Skin of body (tissue), 3 donors: ENCODE measurements at places on chromosomes 1 and 21. TPM values are rescaled to one million over a fixed set of nuclear protein-coding genes. Genes with fewer than 3 reads are reported as not detected.

TRAF3IP3 gene
- total RNA-seq = 2.1 TPM

GRCh38 chr1:60423146-60423780 lies 349.7 kb upstream of the C1orf87 start:
- DNase-seq = no peak

DNA sequence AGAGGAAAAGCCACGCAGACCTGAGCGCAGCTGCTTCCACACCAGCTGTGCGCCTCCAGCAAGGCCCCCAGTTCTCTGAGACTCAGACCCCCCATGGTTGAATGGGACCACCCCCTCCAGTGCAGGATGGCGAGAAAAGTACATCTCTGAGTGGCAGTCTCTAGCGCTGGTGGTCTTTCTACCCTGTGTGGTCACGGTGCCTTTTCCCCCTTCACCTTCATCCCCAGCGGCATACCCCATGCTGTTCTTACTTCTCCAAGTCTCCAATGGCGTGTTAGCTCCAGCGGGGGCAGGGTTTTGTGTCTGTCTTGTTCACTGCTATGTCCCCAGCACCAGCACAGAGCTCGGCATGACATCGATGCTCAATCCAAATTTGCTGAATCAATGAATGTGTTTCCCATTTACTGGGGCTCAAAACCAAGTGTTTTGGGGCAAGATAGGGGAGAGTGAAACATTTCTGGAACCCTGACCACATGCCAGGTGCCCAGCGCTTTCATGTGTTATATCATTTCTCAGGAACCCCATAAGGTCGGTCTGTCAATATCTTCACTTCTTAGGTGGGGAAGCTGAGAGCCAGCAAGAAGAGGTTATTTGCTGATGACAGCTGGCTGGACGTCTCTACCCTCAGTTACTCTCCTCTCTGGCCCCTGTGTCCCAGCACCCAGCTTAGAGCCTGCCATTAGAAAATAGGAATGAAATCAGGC lies 959 bp upstream of the SDC3 start:
- no peak for DNase-seq

DNA sequence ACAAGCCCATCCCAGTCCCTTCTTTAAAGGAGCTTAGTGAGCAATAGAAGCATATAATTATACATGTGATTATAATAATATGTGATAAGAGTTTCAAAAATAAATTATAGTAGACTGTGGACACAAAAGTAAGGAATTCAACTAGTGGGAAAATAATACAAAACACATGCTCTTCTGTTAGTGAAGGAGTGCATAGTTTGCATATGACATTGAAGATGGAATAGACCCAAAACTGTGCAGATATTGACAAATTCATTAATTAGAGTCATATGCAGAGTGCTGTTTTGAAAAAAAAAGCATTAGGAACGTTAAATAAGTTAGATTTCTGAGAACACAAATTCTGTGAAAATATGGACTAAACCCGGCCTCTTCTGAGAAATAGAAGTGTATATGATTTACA lies 278.8 kb downstream of the ASTN1 start:
- DNase-seq = peak; percentile 94

GSTM5 gene
- total RNA-seq = 12.3 TPM

SLAMF6 gene
- 0.39 TPM for total RNA-seq

SHE gene
- total RNA-seq = 5.4 TPM

- DNase-seq = no peak
Measured at GRCh38 chr1:48107516-48107915, 110.3 kb upstream of the TRABD2B start.

GRCh38 chr1:208272713-208273112 lies 28.5 kb upstream of the PLXNA2 start:
- DNase-seq = no peak

- DNase-seq = no peak
Measured at GRCh38 chr1:36377791-36378492, 7.8 kb downstream of the STK40 start.

DNA sequence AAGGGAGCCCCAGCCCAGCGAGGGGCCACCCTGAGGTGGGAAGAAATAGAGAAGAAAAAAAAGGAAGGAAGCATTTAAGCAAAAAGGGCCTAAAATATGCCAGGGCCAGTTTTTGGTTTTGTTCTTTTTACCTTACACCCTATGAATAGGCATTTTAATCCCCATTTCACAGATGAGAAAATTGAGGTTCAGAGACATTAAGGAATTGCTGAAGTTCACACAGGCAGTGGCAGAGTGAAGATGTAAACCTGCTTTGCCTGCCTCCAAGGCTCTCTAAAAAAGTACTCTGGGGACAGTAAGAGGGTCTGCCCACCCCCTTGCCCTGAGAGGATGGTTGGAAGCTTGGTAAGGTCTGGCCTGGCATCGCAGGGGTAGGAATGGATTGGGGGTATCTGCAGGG lies 19.8 kb downstream of the RAP1GAP start:
- no peak for DNase-seq

DNA sequence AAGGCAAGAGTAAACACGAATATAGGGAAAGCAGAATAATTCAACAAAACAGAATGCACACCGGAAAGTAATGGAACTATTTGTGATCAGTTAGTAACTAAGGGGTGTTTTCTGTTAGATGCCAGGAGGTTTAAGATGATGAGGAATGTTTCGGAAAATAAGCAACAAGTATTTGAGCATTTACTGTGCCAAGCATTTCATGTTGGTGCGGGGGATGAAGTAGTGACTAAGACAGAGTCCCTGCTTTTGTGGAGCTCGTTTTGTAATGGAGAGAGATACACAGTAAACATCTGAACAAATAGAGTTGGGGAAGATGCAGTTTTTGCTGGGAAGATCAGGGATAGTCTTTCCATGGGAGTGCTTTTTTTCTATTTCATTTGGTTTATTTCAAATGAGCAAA lies 78.7 kb downstream of the DYRK1A start:
- DNase-seq = no peak

DNA sequence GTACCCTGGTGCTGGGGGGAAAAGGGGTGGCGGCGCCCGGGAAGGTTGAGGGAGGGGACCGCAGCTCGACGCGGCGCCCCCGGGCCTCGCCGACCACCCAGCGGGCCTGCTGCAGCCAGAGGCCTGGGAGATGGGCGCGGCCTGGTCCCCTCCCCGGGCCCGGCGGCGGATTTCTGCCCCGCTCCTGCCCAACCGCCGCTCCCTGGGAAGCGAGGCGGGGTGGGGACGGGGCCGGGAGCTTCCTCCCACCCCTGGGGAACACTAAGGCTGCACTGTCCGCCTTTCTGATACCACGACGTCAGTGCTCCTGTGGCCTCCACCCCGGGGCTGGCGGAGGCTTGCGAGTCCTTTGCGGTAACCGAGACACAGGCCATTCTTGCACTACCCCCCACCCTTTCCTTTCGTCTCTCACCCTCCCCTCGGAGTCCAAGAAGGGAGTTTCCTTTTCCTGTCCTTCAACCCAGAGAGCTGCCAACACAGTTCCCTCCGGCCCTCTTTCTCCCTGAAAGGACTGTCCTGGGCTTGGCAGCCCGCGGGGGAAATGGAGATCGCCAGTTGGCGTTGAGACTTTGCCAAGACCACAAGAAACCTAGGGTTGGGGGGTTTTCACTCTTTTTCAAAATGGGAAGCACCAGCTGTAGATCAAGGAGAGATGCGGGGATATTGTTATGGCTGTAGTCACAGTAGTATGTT lies 742 bp downstream of the SH3GLB1 start:
- peak; percentile 56 for DNase-seq

FLG gene
- total RNA-seq = 171 TPM

- peak; percentile 45 for DNase-seq
Measured at GRCh38 chr1:2192031-2192995, 2.3 kb downstream of the FAAP20 start.

DNA sequence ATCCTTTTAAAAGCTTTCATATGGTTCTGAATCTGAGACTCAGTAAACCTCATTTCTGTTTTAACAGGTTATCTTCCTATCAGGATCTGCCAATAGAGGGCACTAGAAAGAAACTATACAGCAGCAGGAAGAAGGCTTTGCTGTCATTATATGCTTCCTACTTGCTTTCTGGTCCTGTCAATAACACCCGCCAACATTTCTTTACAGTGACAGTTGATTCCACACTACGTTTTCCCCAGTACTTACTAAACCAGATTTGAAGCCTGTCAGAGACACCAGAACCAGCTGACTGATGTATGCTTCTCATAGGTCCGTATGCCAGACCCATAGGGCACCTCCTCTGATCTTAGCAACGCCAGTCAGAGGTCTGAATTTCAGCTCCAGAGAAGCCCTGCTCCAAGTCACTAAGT lies 341.0 kb upstream of the NEGR1 start:
- peak; percentile 32 for DNase-seq

GRCh38 chr1:29456685-29457435 lies 220.5 kb downstream of the PTPRU start:
- no peak for DNase-seq

- no peak for DNase-seq
Measured at GRCh38 chr1:152836870-152837269, 5.8 kb upstream of the LCE6A start.

AMY1C gene
- total RNA-seq = not detected

CNR2 gene
- 0.10 TPM for total RNA-seq

DNA sequence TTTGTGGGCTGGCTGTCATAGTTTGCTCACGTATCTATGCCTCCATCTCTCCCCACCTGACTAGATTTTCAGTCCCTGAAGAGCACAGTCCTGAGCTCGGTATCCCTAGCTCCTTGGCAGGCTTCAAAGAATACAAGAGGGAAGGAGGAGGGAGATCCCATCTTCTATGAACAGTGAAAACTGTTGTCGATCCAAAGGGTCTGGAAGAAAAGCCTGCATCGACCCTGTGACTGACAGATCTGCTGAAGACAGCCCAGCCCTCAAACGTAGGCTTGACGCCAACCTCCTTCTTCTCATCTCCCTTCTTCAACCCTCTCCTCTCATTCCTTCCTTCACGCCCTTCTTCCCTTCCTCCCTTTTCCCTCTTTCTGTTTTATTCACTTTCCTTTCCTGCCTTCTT lies 13.3 kb upstream of the ADORA1 start:
- no peak for DNase-seq

- no peak for DNase-seq
Measured at GRCh38 chr1:18064534-18064933, 43.1 kb upstream of the IGSF21 start.

PGLYRP4 gene
- total RNA-seq = 4.3 TPM

TTC4 gene
- 14.4 TPM for total RNA-seq

- no peak for DNase-seq
Measured at GRCh38 chr1:155029513-155030242, 3.9 kb downstream of the DCST2 start.
